NCI-H2171 treated with DMSO at 0.1 percent for 48 hours (cell line): ENCODE measurements at places on chromosomes 4 and X.

GRCh38 chr4:11507920-11508319, 79.2 kb upstream of the HS3ST1 start:
- DNase-seq = no peak

- no peak for DNase-seq
These were observed 28.3 kb upstream of the PLCXD1 start for GRCh38 chrX:252957-253291.

GRCh38 chrX:137549851-137550664, 15.9 kb upstream of the ZIC3 start:
- no peak for DNase-seq

DNA sequence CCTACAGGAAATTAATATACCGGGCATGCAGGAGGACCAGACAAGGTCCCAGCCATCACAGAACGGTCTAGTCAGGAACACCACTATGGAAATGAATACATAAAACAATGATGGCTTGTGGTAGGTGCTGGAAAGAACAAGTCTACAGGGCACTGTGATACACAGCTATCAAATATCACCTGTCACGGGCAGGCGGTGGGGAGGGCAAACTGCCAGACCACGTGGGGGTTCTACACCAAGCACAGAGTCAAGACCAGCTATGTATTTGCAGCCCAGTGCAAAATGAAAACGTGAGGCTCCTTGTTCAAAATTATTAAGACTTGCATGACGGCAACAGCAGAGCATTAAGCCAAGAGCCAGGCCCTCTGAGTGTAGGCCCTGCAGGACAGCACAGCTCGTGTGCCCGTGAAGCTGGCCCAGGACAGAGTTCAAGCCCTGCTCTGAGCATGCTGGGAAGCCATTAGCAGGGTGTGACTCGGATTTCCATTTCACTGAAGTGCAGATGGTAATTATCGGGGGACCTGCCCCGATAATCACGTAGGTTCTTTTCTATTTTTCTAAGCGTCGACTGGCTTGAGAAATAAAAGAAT, 83.6 kb downstream of the JAKMIP1 start:
- peak; percentile 69 for DNase-seq
